ENCODE measurements at places on chromosomes 1 and 21.

- no peak for DNase-seq
Observed at GRCh38 chr1:36494971-36495370, 12.3 kb upstream of the CSF3R start.

- DNase-seq, result no peak
Observed at GRCh38 chr1:68281946-68282615, 49.8 kb upstream of the WLS start.

DNA sequence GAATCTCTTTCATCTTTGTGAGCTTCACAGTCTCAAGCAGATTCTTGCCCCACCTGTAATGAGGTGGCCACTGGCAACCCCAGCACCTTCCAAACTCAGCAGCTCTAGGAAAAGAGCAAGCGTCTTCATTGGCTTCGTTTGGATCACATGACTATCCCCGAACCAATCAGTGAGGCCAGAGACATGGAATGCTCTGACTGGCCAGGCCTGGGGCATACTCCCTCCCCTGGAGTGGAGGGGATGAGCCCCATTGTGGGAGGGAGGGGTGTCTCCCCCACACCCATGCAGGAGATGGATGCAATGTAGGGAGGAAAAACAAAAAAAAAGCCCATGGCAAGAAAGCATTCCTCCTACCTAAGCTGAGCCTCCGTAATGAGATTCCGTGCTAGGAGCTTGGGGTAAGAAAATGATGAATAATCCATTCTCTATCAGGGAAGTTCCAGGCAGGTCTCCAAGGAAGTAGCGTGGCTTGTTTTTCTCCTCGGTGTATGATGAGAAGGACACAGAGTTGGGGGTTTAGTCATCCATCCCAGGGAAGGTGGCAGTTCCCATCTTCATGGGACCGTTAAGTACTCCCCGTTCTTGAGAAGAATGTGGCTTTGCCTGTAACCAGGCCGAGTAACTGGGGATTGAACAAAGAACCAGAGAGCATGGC, 32.7 kb downstream of the FHAD1 start:
- DNase-seq, result no peak

DNA sequence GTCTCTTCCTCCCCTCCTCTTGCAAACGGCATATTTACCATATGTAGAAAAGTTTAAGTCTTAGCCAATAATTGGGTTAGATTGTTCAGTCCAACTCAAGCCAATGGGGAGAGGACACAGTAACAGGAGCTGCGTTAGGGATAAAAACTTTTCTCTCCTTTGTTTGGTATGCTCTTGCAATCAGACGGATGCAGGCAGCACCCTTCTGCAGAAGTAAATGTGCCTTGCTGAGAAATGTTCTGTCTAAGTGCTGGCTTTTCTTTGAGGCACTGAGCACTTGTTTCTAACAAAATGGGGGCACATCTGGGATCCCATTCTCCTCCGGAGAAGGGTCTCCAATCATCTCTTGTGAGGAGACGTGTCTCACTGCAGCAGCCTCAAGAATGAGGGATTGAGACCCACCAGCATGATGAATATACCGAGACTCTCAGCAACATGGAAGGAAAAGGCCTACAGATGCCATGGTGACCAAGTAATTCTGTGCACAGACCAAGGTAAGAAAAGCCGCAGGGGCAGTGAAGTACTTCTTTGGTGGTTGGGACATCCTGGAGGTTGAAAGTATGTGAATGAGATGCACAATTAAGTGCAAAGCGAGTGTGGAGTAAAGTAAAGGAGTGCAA, 20.7 kb upstream of the GNG4 start:
- no peak for DNase-seq

DNA sequence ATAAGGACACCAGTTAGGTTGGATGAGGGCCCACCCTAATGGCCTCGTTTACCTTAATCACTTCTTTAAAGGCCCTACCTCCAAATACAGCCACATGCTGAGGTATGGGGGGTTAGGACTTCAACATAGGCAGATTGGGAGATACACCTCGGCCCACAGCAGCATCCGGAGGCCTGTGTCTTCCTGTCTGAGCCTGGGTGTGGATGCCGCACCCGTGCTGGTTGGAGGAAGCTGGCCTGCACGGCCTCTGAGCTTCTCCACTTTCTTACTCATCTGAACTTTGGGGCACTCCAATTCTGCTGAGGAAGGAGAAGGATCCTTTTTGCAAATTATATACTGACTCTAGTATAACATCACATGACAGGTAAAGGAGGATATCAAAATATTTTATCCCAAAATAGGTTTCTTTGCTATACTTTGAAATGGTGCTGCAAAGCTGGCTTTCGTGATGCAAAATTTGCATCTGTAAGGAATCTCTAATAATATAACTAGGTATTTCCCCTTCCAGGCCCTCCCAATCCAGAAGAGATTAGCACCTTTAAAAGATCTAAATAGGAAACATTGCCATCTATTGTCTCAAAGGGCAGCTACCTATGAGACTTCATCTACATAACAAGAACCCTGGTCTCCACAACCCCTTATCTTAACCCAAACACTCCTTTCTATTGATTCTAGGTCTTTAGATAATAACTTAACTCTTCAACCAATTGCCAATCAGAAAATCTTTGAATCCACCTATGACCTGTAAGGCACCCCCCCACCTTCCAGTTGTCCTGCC, 247.6 kb downstream of the KCNJ6 start:
- DNase-seq, result no peak

- no peak for DNase-seq
Observed at GRCh38 chr1:177310326-177310725, 139.6 kb downstream of the BRINP2 start.

GRCh38 chr1:107359472-107360241, 218.8 kb downstream of the NTNG1 start:
- DNase-seq, result no peak

DNA sequence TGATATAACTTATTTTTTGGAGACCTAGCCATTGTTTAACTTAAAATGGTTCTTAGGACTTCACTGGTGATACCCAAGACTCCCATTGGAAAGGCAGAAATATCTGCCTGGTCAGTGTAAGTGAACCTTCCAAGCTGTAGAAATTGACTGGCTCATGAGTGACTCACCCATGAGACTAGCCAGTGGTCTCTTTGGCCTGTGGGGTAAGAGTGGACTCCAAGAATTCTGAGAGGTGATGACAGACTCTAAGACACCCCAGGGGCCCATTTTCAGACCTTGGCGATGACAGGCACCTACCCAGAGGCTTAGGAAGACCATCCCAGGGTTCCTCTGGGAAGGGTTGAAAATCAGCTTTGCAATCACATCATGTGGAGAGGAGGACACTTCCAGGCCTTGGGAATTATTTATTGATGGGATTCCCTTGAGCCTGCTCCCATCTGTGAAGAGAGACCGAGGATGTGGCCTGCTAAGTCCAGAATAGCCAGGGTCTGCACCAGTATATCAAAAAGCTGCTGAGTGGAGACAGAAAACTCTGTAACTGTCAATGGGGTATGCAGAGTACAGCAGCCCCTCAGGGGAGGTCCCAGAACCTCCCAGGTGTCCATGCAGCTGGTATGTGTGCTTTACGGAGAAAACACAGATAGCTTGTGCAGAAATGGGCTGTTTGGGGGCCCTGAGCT, 78.9 kb downstream of the KAZN start:
- DNase-seq, result no peak
